ENCODE measurements at places on chromosomes 1 and 21.

DNA sequence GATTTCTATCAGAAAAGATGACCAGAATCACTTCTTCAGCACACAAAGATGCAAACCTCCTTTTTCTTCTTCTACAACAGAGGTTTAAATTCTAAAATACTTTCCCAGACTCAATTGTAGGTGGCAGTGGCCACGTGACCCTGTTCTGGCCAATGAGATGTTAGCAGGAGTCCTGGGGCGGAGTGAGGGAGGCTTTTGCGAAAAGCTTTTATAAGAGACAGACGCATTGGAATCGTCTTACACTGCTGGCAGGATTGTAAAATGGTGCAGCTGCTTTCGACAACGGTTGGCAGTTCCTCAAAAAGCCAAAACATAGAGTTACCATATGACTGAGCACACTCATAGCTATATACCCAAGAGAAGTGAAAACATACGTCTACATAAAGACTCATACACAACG is 87.0 kb upstream of the MAGI3 start:
- DNase-seq: no peak

DNA sequence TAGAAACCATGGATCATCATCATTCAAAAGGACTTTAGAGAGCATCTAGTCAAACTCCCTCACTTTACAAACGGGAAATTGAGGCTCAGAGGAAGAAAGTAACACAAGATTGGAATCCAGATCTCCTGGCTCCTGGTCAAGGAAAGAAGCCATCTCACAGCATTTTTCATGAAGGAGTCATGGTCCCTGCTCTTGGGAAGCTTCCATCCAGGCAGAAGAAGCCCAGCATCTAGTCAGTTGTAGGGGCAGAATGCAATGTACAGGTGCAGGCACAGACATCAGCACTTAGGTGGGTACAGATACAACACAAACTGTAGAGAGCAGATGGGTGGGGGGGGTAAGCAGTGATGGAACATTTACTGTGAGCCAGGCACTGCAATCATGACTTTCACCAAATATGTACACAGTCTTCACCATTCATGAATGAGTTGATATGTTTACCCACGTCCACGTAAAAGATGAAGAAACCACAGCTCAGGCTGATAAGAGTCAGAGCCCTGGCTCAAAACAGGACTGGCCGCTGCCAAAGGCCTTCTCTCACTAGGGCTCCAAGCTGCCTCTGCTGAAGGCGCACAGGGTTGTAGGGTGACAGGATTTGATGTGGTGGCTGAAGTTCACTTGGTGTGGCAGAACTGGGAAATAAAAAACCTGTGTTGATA is 44.0 kb downstream of the OPTC start:
- DNase-seq: no peak

GRCh38 chr1:182570611-182570970 is 18.5 kb downstream of the RNASEL start:
- no peak for DNase-seq

- DNase-seq: no peak
Observed at GRCh38 chr21:28298251-28298672, 694.4 kb downstream of the LTN1 start.

DNA sequence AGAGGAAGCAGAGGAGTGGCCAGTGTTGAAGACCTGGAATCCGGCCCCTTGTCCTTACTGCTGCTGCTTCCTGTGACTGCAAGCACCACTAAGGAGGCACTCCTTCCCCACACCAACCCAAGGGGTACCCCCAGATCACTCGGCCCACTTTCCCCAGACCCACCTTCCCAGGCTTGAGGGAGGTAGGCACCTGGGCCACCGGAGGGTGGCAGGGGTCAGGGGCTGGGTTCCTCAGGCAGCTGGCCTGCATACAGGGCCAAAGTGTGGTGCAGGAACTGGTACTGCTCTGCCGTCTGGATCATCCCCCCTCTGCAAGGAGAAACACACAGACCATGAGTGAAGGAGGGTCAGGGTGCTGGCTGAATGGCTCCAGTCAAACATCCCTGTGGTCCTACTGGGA is 3.9 kb upstream of the ARL8A start:
- no peak for DNase-seq

DNA sequence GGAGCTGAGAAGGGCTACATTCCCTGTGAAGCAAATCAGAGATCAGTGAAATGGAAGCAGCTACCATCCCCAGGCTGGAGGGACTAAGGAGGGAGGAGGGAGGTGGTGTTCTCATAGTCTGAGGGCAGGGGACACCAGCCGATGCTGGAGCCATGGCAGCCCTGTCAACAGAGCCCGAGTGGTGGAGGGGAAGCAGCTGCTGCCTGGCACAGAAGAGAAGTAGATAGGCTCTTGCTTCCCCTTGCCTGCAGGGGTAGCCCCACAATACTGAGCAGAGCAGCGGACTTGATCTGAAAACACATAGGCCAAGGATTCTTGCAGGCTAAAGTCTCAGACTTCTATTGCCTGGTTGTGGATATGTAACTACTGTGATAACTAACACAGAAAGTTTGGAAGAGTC is 255.1 kb downstream of the FGGY start:
- no peak for DNase-seq

DNA sequence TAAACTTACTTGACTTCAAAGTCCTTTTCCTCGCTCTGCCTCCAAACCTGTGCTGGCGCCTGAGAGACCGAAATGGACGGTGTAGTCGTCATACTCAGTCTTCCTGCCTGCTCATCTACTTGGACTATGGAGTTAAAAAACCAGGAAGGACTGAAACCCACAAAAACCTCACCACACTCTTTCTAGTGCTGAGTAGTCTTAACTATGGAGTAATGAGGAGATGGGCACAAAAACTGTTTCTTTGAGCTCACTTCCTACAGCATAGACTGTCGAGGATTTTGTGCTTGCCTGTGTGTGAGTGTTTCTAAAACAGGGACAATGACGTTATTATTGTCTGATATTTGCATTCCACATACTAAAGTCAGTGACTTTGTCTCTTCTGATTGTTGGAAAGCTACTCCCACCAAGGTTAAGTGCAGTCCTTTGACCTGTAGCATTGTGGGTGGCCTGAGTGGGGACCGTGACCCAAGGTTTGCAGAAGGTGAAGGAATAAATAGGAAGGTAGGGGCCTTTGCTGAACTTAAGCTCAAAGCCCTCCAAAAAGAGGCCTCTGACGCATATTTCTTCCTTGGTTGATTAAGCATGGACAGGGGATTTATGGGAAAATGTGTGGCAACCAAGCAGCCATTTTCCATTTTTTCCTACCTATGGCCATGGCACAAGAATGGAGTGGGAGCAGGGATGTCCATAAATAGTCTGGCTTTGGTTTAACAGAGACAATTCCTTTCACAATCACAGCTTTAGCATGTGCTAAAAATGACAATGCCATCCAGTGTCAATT is 109.6 kb downstream of the ZBTB18 start:
- no peak for DNase-seq

DNA sequence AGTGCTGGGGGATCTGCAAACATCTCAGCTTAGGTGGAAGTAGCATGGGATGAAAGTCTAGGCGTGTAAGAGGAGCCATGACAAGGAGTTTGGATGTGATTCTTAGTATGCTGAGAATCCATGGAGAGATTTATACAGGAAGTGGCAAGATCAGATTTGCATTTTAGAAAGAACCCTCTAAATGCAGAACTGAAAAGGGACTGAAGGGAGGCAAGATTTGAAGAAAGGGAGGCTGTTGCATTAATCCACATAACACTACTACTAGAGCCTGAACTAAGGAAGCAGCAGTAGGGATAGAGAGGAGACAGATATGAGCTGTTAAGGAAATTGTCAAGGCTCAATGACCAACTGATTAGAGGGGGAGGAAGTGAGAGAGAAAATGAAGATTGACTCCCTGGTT is 9.8 kb downstream of the C1orf74 start:
- no peak for DNase-seq

DNA sequence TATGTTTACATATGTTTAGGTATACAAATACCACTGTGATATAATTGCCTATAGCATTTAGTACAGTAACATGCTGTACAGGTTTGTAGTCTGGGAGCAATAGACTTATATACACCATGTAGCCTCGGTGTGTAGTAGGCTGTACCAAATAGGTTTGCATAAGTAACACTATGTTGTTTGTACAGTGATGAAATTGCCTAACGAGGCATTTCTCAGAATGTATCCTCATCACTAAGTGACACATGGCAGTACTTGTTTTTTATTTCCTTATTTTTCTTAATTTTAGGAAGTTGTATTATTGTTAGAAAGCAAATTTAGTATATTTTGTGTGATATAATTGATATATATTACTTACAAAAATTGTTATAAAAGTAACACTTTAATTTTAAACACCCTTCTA is 840.9 kb downstream of the LTN1 start:
- DNase-seq: no peak

- DNase-seq: no peak
Observed at GRCh38 chr1:107293901-107294613, 153.2 kb downstream of the NTNG1 start.

GRCh38 chr1:9200441-9200840 is 34.1 kb upstream of the H6PD start:
- DNase-seq: no peak

GRCh38 chr1:212743901-212744475 is 44.3 kb upstream of the BATF3 start:
- DNase-seq: no peak

GRCh38 chr1:37159102-37159501 is 124.8 kb upstream of the GRIK3 start:
- DNase-seq: no peak

DNA sequence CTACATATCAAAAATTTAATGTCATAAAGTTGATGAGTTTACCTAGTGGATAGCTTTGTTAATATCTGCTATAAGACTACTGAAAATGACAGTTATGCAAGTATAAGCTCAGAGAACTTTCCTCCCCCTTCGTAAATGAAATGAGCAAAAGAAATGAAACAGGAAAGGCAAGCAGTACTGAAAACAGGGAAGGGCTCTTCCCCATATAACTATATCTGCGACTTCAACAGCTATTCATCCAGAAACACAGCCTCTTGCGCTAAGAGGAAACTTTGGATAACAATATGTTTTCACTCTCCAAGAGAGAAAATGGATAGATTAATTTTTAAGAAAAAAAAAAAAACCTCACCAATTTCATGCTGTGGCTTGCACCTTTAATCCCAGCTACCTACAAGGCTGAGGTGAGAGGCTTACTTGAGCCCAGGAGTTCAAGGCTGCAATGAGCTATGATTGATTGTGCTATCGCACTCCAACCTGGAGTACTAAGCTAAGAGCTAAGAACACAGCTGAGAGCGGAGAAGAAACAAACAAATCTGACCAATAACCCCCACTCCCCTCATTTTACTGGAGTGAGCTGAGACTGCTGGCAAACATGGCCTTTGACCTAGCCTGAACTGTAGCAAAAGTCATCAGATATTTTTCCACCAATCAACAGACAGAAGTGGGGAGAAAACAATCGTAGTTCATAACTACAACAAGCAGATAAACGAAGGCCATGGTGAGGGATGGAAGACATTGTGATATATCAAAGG is 29.0 kb downstream of the METTL18 start:
- no peak for DNase-seq

GRCh38 chr1:72397786-72398185 is 115.4 kb upstream of the NEGR1 start:
- no peak for DNase-seq

All from CD4-positive, alpha-beta T cell treated with Interleukin-21 for 1 hour (primary cell).